Fibroblast of mammary gland (primary cell): ENCODE measurements at places on chromosomes 13 and 19.

DNA sequence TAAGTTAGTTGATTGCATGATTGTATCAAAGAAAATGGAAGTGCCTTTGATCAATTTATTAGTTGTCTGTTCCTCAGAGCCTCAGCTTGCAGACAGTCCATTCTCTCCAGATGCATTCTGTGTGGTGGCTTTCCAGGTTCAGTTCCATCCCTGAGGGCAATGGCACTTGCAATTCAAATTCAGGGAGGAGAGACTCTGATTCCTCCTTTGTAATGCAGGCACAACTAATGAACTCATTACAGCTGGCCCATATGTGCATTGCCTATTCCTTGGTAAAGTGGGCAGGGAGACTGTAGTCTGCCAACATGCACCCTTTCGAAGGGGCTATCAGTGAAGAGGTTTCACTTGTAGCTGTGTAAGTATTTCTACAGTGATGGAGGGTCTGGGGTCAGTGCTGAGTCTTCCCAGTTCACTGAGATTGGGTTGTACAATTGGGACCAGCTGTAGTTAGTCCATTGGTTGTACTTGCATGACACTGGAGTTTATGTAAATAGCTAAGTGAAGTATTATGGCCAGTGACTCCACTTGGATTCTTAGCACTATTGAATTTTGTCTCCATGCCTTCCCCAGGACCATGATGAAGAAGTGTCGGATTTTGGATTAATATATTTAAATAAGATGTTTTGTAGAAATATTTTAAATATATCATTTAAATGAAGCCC is 401.7 kb downstream of the GPC6 start:
- no peak for DNase-seq

GRCh38 chr19:45340899-45341453 is 426 bp downstream of the KLC3 start:
- peak; percentile 7 for DNase-seq

DNA sequence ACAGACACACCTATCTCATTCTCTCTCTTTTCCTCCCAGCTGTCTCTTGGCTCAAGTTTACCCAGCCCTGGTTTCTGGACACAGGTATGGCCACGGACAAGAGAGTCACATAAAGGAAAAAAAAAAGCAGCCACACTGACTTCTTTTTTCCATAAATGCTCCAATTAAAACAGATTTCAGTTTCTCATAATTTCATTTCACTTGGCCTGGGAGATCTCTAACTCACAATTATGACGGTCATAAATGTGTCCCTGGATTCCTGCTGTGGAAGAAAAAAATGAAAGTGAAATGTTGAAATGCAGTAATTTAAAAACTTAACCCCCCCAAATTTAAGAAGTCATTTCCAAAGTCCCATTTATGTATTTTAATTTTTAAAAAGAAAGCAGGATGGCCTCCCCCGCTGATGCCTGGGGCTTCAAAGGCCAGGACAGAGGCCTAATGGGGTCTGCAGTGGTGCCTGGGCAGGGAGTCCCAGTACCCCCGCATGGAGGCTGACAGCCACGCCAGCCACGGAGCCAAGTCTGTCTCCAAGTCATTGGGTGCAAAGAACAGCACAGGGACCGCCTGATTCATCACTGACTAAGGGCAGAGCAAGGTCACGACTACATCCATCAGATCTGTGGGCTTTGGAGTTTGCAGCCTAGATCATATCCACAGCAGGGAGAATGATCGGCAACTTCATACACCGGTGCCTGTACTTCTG is 79.7 kb downstream of the TSHZ3 start:
- peak; percentile 36 for DNase-seq

GRCh38 chr19:35852029-35852780 is at the start of gene NPHS1:
TSS of gene NPHS1 (minus strand) at chr19:35852504. CDS start at chr19:35851837, 667 bp downstream.
- no peak for DNase-seq

DNA sequence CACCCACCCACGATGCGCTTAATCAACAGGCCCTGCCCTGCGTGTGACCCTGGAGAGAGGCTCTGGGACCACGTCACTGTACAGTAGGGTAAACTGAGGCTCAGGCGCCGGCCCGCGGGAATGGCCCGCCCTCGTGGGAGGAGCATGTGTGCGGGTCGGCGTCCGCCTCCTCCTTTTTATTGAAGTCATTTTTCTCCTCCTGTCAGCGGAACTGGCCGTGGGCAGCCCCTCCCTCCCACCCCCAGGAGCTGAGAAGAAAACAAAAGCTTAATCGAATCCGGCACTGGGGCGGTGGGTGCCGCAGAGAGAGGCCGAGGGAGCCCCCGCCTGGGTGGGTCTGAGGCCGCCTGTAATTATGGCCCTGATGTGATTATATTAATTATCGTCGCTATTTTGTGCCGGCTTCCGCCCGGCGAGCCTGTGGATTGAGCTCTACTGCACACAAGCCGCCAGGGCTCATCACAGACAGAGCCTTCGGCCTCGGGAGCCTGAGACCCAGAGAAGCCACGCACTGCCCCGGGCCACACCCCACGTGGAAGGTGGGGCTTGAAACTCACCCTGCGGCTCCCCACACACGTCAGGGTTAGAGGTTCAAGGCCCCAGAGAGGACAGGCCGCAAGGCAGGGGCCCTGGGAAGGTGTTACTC is 7.0 kb downstream of the C2CD4C start:
- DNase-seq = no peak

DNA sequence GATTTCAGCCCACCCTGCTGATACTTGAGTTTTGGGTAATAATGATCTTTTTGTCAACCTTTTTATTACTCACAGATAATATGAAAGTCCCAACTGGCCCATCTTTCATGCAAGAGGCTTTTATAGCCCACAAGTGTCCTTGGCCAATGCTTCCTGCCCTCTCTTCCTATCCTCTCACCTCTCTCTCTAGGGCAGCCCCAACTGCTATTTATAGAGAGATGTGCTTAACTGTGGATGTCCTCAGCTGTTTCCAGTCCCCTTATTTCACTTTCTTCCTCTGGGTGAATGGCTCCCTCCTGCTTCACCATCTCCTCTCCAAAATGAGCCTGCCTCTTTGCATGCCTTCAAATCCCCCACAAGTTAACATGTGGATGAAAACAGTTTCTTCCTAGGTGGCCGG is 27.4 kb downstream of the ARHGEF7 start:
- no peak for DNase-seq

- DNase-seq = no peak
Observed at GRCh38 chr19:39194832-39195542, 1.8 kb upstream of the NCCRP1 start.

DNA sequence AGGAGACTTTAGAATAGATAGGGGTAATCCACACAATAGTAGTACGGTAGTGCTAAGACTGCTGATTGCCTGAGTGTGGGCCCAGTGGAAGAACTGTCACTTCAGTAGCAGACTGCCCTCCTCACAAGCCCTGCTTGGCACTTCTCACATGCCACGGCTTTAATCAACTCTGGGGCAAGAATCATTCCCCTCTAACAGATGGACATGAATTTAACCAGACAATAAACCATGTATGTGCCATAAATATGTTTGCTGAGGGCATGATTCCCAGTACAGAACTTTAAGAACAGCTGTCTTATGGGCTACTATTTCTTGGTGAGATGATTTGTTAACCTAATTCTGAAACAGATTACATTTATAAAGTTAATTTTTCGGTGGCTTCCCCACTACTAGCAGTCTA is 22.0 kb downstream of the DPY19L3 start:
- no peak for DNase-seq

DNA sequence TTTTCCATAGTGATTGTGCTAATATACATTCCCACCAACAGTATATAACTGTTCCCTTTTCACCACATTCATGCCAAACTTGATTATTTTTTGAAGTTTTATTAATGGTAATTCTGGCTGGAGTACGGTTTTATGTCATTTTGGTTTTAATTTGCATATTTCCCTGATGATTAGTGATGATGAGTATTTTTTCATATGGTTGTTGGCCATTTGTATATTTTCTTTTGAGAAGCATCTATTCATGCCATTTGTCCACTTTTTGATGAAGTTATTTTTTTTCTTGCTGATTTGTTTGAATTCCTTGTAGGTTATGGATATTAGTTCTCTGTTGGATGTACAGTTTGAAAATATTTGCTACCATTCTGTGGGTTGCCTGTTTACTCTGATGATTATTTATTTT is 484.4 kb upstream of the SPRY2 start:
- DNase-seq = no peak

- no peak for DNase-seq
Observed at GRCh38 chr13:65868884-65869283, 1361.3 kb downstream of the PCDH9 start.

GRCh38 chr13:98664047-98664446 is 87.1 kb upstream of the STK24 start:
- DNase-seq = peak; percentile 89

- no peak for DNase-seq
Observed at GRCh38 chr19:45137179-45137761, 23.5 kb downstream of the NKPD1 start.

GRCh38 chr19:37943480-37943879 is 36.5 kb downstream of the SIPA1L3 start:
- no peak for DNase-seq

DNA sequence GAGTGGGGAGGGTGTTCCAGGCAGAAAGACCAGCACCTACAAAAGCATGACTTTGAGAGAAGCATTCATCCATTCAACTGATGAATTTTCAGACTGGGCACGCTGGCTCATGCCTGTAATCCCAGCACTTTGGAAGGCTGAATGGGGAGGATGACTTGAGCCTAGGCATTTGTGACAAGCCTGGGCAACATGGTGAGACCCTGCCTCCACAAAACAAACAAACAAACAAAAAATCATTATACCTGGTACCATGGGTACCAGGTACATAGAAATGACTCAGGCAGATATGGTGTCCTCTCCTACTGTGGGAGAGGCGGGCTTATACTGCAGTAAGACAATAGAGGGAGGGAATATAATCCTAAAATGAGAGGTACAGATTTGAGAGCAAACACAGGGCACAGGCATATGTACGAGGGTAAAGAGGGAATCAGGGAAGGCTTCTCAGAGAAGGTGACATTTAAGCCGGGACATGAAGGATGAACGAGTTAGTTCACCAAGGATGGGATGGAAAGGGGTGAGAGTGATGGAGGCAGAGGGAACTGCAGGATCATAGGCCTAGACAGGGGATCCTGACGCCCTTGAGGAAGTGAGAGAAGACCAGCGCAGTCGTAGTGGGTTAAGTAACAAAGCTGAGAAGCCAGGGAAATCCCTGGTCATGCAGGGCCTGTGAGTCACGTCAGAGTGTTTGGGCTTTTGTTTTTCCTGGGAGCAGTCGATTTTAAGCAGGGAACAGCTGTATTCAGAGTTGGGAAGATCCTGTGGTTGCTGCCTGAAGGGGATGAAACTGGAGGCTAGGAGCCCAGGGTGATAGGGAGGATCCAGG is 2.9 kb downstream of the CYP2S1 start:
- DNase-seq = peak; percentile 49

DNA sequence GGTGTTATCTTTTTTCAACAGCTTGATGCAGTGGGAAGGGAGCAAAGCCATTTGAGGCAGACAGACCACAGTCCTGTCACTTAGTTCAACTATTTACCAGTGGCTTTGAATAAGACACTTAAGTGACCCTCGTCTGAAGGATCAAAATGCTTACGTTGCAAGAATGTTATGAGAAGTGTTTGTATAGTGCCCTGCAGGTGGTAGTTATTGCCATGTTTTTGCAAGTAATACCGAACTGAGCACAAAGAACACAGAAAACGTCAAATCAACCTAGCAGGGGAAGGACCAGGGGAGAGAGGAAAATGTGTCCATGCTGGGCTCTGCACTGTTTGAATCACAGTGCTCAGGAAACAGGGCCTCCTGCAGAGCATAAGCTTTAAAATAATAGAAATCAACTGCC is 2.8 kb downstream of the SOHLH2 start:
- no peak for DNase-seq

GRCh38 chr13:95221971-95222732 is 79.1 kb downstream of the ABCC4 start:
- no peak for DNase-seq
